ENCODE measurements at places on chromosomes 4 and X.

- no peak for DNase-seq
These were observed 33.9 kb downstream of the PAK3 start for GRCh38 chrX:111129921-111130320.

GRCh38 chr4:174631901-174632758 is 109.8 kb upstream of the HPGD start:
- no peak for DNase-seq

DNA sequence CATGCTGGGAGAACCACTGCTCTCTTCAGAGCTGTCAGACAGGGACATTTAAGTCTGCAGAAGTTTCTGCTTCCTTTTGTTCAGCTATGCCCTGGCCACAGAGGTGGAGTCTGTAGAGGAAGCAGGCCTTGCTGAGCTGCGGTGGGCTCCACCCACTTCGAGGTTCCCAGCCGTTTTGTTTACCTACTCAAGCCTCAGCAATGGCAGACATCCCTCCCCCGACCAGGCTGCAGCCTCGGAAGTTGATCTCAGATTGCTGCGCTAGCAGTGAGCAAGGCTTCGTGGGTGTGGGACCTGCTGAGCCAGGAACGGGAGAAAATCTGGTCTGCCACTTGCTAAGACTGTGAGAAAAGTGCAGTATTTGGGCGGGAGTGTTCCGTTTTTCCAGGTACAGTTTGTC is 118.9 kb downstream of the SLC10A6 start:
- DNase-seq, result no peak

DNA sequence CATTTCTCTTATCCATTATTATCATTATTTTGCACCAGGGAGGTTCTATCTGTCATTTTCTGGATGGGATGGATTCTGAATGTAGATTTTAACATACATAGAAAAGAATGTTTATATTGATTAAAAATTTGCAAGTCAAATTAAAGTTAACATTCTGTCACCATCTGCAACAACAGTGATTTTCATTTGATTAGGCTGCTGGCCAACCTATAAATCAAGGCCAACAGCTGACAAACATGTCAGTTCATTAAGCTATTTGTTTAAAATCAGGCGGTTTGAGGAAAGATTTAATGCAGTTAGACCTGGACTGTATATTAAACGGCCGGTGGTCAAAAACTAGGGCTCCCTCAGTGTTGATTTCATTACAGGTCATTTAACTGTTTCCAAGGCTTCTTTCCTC is 109.5 kb upstream of the CBR4 start:
- no peak for DNase-seq

DNA sequence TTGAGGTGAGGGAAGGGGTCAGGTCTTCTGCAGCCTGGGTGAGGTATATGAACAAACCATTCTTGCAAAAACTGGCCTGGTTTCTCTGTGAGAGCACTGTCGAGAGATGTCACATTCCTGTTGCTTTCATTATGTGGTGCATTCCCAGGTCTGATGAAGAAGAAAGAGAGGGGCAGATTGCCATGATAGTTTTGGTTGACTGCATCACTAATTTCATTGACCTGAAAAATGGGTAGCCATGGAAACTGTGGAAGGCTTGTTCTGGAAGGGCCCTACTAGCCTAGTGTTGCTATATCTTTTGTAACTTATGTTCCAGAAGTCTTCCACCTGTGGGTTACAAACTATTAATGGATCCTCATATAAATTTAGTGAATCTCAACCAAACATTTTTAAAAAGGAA is 32.9 kb upstream of the CYBB start:
- no peak for DNase-seq

DNA sequence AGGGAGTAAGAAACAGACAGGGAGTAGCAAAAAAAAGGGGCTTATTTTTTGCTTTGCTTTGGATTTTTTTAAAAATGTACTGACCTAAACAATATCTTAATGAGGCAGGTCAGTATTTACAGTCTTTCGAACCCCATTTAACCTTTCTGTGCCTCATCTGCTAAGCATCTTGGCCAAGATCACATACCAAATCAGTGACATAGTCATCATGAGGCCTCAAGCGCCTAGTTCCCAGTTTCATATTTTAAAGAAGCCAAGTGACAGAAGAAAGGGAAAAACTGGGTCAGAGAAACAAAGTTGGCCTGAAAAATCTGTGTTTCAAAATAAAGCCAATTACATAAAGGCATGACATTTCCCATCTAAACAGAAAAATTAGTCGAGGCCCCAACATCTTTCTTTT is 94.6 kb upstream of the WDR44 start:
- DNase-seq, result no peak

DNA sequence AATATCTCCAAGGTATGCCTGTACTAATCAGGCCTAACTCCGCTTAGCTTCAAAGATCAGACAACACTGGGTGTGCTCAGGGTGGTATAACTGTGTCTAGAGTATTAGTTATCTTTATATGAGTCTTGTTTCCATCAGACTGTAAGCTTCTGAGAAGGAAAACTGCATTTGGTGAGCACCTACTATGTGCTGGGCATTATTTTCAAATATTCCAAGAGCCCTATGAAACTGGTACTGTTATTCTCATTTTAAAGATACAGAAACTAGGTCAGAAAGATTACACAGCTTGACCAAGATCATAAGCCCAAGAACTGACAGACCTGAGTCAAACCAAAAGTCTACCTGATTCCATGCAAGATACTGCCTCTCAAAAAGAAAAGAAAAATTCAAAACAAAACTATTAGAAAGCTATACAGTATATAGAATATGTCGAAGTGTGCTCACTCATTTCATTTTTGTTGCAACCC is 44.4 kb downstream of the LRBA start:
- DNase-seq, result no peak

DNA sequence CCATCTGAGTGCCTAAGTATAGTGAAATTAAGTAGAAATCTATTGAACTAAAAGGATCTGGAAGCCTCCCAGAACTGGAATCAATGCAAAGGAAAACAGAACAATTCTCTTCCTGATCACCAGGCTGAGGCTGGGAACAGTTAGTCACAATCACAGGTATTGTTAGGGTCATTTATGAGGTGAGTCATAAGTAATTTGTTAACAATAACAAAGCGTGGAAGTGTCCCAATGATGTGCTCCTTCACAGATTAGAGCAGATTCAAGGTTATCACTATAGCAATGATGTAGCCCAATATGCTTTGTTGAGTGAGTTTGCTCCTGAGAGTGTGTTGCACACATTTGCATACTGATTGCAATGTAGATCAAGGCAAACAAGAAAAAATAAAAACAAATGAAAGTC is 228.1 kb downstream of the ZNF674 start:
- DNase-seq, result no peak

- DNase-seq, result no peak
These were observed 228.7 kb upstream of the ANKRD50 start for GRCh38 chr4:124941267-124941666.

DNA sequence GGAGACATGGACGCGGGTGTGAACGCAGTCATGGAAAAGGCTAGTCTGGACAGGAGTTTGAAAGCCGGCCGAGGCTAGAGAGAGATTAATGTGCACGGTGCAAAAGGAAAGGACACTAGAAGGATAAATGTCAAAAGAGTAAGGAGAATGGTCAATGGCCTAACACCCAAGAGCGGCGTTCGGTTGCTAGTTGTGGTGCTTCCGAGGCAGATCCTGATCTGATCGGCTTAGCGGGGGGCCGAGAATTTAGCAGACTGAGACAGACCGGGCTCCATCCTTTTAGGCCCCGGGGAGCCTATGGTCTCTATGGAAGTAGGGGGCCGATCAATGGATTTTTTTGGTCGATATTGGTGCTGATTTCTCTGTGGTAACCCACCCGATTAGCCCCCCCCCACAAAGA is 6.9 kb downstream of the GAGE10 start:
- DNase-seq, result peak; percentile 72

DNA sequence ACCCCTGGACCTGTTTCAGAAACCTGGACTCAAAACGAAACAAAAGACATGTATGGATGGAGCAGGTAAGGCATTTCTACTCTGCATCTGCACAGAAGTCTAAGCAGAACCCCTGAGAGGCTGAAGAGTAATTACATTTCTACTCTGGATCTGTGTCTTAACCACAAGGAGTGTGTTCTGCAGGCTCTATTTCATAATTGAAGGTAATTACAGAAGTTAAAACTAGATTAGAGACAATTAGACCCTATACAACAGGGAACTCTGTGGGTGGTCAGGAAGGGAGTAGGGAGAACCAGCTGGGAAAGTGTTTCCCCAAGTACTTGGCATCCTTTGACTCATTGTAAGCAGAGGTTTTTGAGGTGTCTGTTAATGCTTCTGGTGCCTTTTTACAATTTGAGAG is 69.8 kb downstream of the IGSF1 start:
- no peak for DNase-seq

DNA sequence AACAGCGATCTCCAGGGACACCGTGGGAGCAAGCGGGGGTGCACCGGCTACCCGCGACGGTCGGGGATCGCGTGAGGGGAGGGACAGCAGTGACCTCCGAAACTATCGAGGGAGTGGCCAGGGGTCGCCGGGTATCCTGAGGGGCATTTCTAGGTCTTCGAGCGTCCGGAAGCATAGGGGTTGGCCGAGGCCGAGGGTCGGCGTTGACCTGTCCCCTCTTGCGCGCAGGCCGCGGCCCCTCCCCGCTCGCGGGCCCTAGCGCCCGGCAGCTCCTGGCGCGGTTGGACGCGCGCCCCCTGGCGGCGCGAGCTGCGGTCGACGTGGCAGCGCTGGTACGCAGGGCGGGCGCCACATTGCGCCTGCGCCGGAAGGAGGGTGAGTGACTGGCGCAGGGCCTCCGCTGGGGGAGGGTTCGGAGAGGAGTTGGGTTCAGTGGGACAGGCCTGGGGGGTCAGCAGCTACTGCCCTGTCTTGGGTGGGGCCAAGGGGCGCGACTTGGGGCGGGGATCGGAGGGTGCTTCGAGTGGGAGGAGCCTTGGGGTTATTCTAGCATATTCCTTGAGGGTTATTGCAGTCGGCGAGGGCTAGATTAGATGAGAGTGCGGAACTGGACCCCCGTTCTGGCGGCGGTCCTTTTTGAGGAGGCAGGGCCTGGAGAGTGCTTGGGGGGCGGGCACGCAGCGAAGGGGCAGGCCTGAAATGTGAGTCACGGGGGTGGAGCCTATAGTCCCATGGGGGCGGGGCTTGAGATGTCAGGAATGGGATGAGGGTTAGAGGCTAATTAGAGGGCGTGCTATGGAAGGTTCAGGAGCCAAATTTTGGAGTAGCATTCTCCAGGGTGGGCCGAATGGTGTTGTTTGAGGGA is 1.2 kb downstream of the MAGIX start:
- peak; percentile 94 for DNase-seq

- DNase-seq, result no peak
These were observed 170.9 kb upstream of the GRIA3 start for GRCh38 chrX:123013141-123013540.

GRCh38 chrX:113594123-113594841 is 753.7 kb upstream of the AMOT start:
- no peak for DNase-seq

GRCh38 chrX:41475191-41475590 is 28.0 kb downstream of the NYX start:
- DNase-seq, result no peak

DNA sequence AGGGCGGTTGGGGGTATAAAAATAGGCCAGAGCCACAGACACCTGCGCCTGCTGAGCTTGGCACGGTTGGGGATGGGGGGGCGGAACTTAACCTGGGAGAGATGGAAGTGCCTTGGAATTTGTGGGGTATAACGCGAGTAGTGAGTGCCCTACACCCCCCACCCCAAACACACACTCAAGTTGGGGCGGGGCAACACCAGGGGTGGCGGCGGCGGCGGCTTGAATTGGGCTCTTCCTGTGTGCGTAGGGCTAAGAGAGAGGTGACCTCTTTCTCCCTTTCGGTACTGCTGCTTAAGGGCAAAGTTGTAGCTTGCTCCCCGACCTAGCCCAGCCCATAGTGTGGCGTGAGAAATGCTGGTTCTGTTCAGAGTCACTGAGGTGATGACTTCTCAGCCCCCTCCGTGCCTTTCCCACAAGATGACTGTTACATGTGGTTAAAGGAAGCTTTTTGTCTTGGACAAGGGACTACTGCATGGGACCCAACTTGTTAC is 839 bp downstream of the STK26 start:
- no peak for DNase-seq

DNA sequence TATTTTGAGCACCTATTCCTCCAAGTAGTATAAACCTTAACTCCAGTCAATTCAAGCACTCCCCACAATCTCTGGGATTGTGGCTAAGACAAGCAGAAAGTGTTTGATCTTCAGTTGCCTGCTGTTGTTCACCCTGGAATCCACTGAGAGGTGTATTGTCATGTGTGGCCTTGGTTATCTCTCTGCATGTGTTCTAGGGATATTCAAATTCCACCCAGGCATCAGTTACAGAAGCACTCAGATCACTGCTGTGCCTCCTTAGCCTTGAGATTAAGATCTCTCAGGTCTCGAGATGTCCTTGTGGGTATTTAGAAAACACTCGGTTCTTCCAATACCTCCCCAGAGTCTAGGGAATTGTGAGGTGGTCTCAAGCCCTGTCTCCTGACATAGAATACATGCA is 213.3 kb downstream of the SMARCA1 start:
- no peak for DNase-seq

GRCh38 chrX:46792810-46793188 is 33.9 kb upstream of the SLC9A7 start:
- no peak for DNase-seq

- DNase-seq, result no peak
These were observed 58.3 kb downstream of the MID1IP1 start for GRCh38 chrX:38859602-38860001.

DNA sequence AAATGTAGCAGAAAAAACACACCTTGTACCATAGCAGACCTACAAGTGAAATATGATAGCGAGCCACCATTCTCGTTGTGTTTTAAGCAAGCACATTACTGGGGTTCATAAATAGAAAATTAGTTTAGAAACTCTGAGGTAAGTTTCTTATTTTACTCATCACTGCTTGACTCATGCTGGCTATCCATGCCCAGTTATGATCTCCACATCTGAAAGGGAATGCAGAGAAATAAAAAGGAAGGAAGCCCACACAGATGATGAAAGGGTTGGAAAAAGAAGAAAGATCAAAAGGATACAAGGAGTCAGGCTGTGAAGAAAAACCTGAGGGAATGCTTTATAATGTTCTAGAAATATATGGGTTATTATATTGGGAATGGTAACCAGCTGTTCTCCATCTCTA is 54.5 kb downstream of the CAMK2D start:
- DNase-seq, result no peak

- no peak for DNase-seq
These were observed 252.0 kb downstream of the FBXW7 start for GRCh38 chr4:152283801-152284470.

- DNase-seq, result no peak
These were observed 83.4 kb downstream of the MSN start for GRCh38 chrX:65750674-65751469.

- no peak for DNase-seq
These were observed 230.9 kb downstream of the SOWAHB start for GRCh38 chr4:76666944-76667532.

DNA sequence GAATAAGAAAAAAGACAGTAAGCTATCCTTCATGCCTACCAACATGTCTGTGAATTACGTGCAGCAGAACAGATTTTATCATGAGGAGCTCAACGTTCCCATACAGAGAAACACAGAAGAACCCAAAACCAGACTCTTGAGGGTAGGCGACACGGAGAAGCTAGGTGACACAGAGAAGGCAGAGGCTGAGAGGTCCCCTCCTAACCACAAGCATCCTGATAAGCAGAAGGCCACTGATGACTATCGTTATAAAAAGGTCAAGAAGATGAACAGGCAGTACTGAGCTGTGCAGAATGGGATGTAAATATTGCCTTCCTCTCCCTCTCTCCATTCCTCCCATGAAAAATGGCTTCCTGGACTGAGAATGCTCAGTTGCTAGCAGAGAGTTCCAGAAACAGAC is 350.2 kb upstream of the BOD1L1 start:
- DNase-seq, result no peak

GRCh38 chr4:4764558-4764905 is 94.9 kb upstream of the MSX1 start:
- DNase-seq, result no peak

Data from osteocyte (in vitro differentiated cells).